Central memory CD8-positive, alpha-beta T cell (primary cell): ENCODE measurements at places on chromosomes 5 and 9.
A peak's percentile ranks its signal among the peaks of the same experiment; 100 is the strongest.

- H3K27me3 ChIP-seq = peaks cover 38% of the 10 kb centered on the region
- H3K27ac ChIP-seq = no peak overlapping the region
- no peaks in the 10 kb centered on the region for H3K4me1 ChIP-seq
- H3K4me3 ChIP-seq = no peak overlapping the region
These were observed 217.8 kb upstream of the TLE4 start for GRCh38 chr9:79353856-79354520.

GRCh38 chr5:149261246-149261645 is 10.4 kb upstream of the AFAP1L1 start:
- H3K27me3 ChIP-seq = peaks cover 28% of the 10 kb centered on the region
- no peak overlapping the region for H3K4me3 ChIP-seq
- H3K27ac ChIP-seq = no peak overlapping the region
- H3K4me1 ChIP-seq = peaks cover 8% of the 10 kb centered on the region

DNA sequence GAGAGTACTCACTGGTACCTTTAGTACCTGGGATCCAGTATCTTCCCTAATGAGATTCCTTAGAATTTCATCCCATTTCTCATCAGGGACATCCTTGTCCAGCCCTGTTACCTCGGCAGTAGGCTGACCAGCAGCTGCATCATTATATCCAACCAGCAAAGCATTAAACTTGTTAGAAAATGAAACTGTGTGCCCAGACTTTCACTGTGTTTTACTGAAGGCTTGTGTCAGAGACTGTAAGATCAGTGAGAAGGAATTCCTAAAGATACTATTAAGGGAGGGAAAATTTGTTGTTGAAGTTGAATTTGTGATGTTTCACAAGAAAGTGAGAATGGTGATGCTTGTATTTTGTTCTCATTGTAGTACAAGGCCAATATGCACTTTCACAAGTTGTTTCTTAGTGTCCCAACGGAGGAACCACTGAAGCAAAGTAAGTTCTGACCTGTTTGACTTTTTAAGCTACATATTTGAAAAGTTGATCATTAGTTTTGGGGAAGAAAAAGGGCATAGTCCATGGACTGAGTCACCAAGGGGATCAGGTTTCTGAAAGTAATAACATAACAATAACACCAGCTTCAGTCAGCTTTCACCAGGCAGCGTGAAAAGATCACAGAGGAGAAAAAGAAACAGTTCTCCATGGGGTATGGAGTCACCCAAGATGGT is 48.8 kb downstream of the GRAMD2B start:
- H3K4me1 ChIP-seq = no peaks in the 10 kb centered on the region
- peaks cover 8% of the 10 kb centered on the region for H3K36me3 ChIP-seq
- H3K4me3 ChIP-seq = no peak overlapping the region
- no peaks in the 10 kb centered on the region for H3K27me3 ChIP-seq
- no peak overlapping the region for H3K27ac ChIP-seq

DNA sequence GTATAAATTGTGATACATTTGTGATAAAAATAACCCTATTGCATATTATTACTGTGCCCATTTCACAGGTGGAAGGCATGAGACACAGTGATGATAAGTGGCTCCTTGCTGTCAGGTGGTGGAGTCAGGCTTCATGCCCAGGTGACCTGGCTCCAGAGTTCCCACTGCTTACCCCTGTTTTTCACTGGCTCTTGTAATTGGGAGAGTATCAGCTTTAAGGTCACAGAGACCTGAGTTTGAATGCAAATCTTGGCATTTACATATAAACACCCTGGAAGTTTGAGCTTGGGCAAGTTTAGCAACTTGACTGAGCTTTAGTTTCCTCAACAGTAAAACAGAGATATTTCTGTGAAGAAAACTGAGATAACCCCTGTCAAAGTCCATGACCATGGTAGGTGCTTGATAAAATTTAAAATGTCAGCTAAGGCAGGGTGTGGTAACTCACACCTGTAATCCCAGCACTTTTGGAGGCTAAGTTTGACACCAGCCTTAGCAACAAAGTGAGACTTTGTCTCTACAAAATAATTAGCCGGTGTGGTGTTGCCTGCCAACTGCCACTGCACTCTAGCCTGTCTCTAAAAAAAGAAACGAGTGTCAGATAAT is 29.2 kb downstream of the MAT2B start:
- H3K4me1 ChIP-seq = no peaks in the 10 kb centered on the region
- no peak overlapping the region for H3K27ac ChIP-seq
- H3K27me3 ChIP-seq = peaks cover 46% of the 10 kb centered on the region
- H3K36me3 ChIP-seq = peaks cover 4% of the 10 kb centered on the region
- H3K4me3 ChIP-seq = no peak overlapping the region

DNA sequence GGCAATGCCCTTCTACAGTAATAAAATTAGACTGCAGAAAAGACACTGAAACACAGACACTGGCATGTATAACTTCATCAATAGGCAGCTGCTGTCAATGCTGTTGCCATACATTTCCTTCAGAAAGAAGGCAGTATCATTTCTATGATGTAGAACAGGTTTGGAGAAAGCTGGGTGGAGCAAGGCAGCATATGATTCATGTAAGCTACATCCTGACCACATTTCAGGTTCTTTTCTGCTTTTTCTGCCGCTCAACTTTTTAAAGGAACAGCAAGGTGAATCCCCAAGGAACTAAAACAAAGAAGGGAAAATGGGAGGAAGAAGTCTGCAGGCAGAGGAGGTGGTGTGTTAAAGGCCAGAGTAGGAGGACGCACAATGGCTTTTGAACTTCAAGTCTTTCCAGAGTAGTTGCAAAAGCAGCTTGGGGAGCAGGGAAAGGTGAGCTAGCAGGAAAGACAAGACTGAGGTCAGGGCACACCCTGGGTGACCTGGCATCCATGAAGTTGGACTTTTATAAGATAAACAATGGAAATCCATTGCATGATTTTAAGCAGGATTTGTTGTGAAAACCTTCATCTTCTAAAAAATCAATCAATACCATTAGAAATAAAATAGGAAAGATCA is 142.1 kb downstream of the MED10 start:
- no peaks in the 10 kb centered on the region for H3K4me1 ChIP-seq
- H3K27me3 ChIP-seq = peaks cover 38% of the 10 kb centered on the region
- no peak overlapping the region for H3K27ac ChIP-seq
- no peak for DNase-seq
- H3K36me3 ChIP-seq = peaks cover 2% of the 10 kb centered on the region

- H3K36me3 ChIP-seq = no peaks in the 10 kb centered on the region
- no peak overlapping the region for H3K4me3 ChIP-seq
- peaks cover 32% of the 10 kb centered on the region for H3K27me3 ChIP-seq
- peaks cover 6% of the 10 kb centered on the region for H3K4me1 ChIP-seq
- DNase-seq = no peak
- no peak overlapping the region for H3K27ac ChIP-seq
These were observed 6.3 kb downstream of the CRHBP start for GRCh38 chr5:76958991-76959767.

DNA sequence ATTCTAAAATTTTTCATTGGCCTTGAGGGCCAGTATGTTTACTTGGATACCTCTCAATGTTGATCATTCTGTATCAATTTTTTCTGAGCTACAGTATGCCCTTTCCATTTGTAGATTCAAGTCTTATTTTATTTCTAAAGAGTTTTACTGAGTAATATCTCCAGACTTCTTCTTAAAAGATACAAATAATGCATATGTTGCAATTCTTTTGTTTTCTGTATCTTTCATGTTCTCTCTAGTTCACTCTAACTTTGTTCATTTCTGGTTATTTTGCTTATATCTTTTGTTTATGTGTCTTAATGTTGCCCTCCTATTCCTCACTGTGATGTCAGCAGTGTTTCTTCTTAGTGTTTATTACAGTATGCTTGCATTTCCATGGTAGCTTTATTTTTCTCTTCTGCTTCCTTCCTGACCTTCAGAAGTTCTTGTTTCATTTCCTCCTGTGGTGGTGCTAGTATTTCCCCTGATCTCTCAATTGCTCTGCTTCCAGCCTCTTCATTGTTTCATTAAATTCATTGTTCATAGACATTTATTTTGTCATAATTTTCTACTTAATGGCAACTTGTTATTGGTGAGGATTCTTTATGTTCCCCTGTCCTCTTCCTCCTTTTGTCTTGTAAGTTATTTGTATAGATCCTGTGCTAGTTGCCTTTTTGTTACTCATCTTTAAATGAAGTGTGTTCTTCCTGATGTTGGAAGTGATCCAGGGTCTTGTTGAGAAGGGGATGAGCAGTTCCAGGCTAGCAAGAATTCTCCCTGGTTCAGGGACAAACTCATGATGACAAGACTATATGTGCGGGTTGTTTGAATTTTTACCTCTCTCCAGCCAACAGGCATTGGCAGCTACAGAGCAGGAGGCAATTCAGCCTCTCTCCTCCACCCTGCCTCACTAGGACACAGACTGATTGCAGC is 160.8 kb downstream of the DEPDC1B start:
- H3K27ac ChIP-seq = no peak overlapping the region
- H3K4me3 ChIP-seq = no peak overlapping the region
- H3K4me1 ChIP-seq = peaks cover 5% of the 10 kb centered on the region

GRCh38 chr5:10019236-10019635 is 230.5 kb downstream of the ATPSCKMT start:
- peaks cover 2% of the 10 kb centered on the region for H3K36me3 ChIP-seq
- H3K27me3 ChIP-seq = no peaks in the 10 kb centered on the region
- no peak overlapping the region for H3K4me3 ChIP-seq
- H3K27ac ChIP-seq = no peak overlapping the region
- no peaks in the 10 kb centered on the region for H3K4me1 ChIP-seq

GRCh38 chr5:74328221-74328630 is 312.3 kb downstream of the ENC1 start:
- H3K36me3 ChIP-seq = peaks cover 4% of the 10 kb centered on the region
- no peak overlapping the region for H3K27ac ChIP-seq
- peaks cover 28% of the 10 kb centered on the region for H3K4me1 ChIP-seq
- DNase-seq = no peak
- no peak overlapping the region for H3K4me3 ChIP-seq
- H3K27me3 ChIP-seq = peaks cover 18% of the 10 kb centered on the region

DNA sequence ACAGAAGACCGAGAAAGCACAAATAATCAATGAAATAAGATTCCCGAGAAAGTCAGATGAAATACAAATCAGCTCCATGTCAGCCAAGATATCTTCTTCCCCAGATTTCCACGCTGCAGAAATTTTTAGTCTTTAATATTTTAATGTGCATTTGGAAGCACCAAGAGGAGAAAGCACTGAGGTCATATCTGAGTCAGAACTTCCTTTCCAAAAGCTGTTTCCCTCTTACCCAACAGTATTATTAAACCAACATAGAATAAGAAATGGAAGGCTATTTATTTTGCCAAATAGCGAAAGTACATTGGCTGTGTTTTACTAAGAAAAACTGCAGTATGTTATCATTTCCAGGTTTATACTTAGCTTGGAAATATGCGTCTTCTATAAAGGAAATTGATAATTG is 772.1 kb upstream of the CDH9 start:
- H3K27me3 ChIP-seq = no peaks in the 10 kb centered on the region
- H3K4me3 ChIP-seq = no peak overlapping the region
- H3K4me1 ChIP-seq = no peaks in the 10 kb centered on the region
- no peak overlapping the region for H3K27ac ChIP-seq
- DNase-seq = no peak

DNA sequence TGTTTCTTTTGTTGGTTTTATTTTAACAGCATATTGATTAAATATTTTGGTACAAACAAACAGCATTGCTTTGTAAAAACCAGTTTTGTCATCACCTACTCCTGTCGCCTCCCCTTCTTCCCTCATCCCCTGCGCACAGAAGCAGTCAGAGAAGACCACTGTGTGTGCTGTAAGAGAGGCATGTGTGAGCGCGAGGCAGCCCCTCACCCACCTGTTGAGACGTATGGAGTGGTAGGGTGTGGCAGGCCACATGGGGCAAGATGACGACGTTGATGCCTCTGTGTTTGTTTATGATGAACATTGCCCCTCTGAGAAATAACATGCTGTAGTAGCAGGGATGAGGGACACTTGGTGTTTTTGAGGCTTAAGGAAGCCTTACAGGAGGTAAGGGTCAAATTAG is 71.3 kb downstream of the GPR21 start:
- H3K4me1 ChIP-seq = no peaks in the 10 kb centered on the region
- H3K4me3 ChIP-seq = no peak overlapping the region
- H3K27ac ChIP-seq = no peak overlapping the region
- H3K27me3 ChIP-seq = no peaks in the 10 kb centered on the region
- no peak for DNase-seq

DNA sequence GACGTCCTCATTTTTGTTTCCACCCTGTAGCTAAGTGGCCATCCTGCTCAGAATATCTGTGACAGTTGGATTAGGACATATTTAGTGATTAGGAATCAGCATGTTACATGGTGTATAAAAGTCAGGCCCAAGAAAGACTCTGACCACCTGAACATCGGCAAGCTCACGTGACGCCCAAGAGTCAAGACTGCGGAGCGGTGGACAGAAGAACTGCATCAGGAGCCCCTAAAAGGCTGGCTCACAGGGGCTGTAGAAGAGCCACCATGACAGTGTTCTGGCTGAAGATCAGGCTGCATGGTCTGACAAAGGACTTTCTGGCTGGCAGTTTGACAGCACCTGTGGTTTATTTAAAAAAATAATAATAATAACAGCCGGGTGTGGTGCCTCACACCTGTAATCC is 185.3 kb downstream of the AUH start:
- DNase-seq = no peak
- H3K27ac ChIP-seq = no peak overlapping the region
- H3K4me1 ChIP-seq = peaks cover 38% of the 10 kb centered on the region
- no peaks in the 10 kb centered on the region for H3K27me3 ChIP-seq

DNA sequence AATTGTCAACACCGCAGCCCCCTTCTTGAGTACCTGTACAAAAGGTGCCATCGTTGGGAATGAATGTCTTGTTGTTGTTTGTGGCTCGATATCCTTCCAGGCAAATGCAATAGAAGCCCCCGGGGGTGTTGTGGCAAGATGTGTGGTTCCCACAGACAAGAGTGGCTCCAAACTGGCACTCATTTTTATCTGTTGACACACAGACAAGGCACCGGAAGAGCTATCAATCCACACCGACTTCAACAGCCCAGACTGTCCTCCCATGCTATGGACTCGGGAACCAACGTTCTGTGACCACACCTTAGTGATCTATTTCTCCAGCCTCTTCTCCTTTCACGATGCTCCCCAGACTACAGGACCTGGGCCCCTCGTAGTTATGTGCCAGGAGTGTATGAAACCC is 25.9 kb downstream of the SUSD1 start:
- H3K4me1 ChIP-seq = peaks cover 4% of the 10 kb centered on the region
- no peak overlapping the region for H3K4me3 ChIP-seq
- H3K27ac ChIP-seq = peak overlapping the region; percentile 12
- peaks cover 13% of the 10 kb centered on the region for H3K36me3 ChIP-seq
- no peak for DNase-seq

DNA sequence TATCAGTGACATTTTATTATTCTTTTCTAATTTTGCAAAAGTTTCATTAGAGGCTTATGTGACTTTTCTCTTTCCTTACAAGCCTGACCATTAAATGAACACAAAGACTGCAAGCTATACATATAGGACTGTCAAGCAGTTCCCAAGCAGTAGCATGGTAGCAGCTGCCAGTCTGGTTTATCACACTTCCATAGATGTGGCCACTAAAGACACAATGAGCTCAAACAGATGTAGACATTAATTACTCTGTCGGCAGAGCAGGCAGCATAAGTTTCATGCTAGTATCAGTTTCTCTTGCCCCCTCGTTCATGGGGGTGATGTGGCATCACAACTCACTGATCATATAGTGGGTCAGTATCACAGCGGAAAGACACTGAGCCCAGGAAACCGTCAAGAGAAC is 89.5 kb downstream of the CDH10 start:
- no peaks in the 10 kb centered on the region for H3K27me3 ChIP-seq
- no peak overlapping the region for H3K4me3 ChIP-seq
- no peaks in the 10 kb centered on the region for H3K36me3 ChIP-seq
- no peak overlapping the region for H3K27ac ChIP-seq
- H3K4me1 ChIP-seq = no peaks in the 10 kb centered on the region
- DNase-seq = no peak
